ENCODE measurements at places on chromosomes 6 and 20.
A peak's percentile ranks its signal among the peaks of the same experiment; 100 is the strongest.

- DNase-seq: no peak
Observed at GRCh38 chr6:107801173-107801886, 22.8 kb downstream of the SCML4 start.

DNA sequence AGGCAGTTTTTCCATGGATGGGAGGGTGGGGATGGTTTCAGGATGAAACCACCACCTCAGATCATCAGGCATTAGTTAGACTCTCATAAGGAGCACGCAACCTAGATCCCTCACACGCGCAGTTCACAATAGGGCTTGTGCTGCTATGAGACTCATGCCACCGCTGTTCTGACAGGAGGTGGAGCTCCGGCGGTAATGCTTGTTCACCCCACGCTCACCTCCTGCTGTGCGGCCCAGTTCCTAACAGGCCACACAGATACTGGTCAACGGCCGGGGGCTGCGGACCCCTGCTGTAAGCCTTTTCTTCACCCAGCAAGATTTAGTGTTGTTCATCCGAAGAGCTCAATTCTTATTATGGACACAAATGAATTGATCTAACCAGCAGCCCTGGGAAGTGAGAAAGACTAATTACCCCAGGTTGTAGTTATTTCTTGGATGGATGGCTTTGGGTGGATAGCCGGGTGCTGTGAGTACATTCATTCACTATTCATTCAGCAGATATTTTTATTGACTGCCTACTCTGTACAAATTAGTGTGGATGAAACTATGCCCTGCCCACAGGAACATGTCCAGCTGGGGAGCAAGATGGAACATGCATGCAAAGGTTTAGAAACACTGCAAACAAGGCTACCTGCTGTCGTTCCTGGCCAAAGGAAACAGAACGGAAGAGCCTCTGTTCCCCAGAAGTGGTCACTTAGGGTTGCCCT, 57.2 kb downstream of the RIOK1 start:
- DNase-seq: no peak

DNA sequence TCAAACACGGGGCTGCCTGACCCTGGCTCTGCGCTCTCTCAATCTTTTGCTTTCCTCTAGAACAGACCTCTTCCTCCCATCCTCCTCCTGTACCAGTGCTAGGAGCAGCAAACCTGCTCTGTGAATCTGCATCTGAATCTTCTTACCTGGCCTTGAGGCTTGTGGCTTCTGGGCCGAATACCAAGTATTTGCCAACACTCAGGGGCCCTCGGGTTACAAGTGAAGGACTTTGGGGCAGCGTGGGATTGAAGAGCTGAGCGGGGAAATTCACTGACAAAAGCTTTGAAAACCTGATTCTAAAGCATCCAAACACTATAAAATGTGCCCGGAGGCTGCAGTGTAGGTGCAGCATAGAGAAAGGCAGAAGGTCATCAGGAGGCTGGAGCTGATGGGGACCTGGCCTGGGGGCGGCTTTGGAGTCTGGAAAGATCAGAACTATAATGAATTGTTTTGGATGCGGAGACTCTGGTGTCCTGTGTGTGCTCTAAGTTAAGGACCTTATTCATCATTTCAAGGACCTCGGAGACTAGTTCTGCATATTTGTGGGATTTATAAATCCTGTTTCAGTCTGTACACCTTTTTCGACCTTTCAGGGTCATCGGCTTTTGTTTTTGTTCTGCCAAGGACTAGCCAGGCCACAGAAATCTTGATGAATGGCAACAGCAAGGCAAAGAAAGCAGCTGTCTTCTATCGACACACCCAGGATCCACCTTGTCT, 16.4 kb upstream of the IGF2R start:
- DNase-seq: no peak

- DNase-seq: no peak
Observed at GRCh38 chr20:54517241-54517975, 42.0 kb downstream of the DOK5 start.

DNA sequence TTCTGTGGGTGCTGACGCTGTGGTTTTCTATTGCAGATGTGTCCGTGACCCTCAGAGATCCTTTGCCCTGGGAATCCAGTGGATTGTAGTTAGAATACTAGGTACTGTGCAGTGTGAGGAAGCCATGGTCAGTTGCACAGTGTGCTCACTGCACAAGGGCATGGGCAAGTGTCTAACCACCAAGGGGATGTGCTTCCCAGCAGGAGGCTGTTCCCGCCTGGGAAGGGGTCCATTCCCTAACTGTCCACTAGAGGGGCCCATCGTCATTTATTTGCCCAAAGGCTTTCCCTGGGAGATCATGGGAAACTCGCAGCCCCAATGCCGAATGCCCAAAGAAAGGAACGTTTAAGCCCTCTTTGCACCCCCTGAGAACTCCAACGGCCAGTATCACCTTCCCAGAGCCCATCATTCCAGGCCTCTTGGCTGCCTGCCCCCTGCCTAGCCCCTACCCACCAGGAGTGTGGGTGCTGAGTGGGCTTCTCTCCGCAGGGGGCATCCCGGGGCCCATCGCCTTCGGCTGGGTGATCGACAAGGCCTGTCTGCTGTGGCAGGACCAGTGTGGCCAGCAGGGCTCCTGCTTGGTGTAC, 26.2 kb downstream of the SLCO4A1 start:
- peak; percentile 67 for DNase-seq

DNA sequence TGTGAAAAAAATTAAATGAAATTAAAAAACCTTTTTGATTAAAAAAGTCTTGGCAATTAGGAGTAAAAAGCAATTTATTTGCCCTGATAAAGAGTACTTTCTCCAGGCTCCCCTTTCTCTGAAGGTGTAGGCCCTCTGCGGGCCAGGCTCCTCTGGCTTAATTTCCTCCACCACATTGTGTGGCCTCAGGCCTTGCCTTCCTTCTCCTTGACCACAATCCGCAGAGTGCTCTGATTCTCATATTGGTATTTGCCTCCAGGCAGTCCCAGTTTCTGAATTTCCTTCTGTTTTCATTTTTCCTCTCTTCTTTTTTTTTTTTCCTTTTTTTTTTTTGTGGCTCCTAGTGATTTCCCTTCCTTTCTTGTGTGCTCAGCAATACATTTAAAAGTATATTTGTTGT, 96.4 kb downstream of the AIG1 start:
- DNase-seq: no peak

All from pancreas (tissue), 10 donors.